Activated CD8-positive, alpha-beta T cell treated with anti-CD3 and anti-CD28 coated beads, Interleukin-2, amount 10 ng/mL, durations not matched to agents 7 days and 5 days (primary cell): ENCODE measurements at places on chromosomes 12 and 14.
A peak's percentile ranks its signal among the peaks of the same experiment; 100 is the strongest.

DNA sequence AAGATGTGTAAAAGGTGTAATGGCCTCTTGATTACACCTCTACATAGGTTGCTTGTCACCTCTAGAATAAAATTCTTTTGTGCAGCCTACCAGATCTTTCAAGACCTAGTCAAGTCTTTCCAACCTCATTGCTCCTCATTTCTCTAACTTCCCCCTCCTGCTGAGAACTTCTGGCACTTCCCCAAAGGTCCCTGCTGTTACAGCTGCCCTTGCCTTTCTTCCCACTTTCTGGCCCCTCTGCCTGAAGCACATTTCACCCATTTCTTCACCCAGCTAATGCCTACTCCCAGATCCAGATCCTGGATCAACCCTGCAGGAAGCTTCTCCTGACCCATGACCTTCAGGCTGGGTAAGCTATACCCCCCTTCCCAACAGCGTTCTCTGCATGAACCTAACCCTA is 1.5 kb downstream of the TSHR start:
- no peak for DNase-seq

GRCh38 chr12:45191239-45191638 is 24.7 kb upstream of the ANO6 start:
- no peak for DNase-seq

DNA sequence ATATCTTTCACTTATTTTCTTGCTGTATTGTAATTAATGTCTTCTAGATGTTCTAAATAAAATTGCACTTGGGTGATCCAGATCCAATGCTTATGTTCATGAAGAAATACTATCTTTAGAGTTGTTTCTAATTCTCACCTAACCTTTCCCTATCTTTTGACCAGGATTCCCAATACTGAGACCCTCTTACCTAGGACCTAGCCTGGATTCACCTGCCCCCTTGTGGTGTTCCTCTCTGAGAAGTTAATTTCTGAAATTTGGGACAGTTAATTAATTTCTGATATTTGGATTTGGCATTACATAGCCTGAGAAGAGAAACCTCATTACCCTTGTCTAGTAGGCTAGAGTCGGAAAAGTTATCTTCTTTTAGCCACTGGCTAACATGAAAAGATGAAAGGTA is 29.5 kb downstream of the FOXA1 start:
- DNase-seq = no peak

- no peak for DNase-seq
Measured at GRCh38 chr12:70652451-70652850, 15.2 kb upstream of the PTPRB start.

- DNase-seq = no peak
Measured at GRCh38 chr12:63995512-63995911, 151.0 kb downstream of the SRGAP1 start.

GRCh38 chr14:100211893-100212292 is 27.1 kb upstream of the YY1 start:
- DNase-seq = no peak

DNA sequence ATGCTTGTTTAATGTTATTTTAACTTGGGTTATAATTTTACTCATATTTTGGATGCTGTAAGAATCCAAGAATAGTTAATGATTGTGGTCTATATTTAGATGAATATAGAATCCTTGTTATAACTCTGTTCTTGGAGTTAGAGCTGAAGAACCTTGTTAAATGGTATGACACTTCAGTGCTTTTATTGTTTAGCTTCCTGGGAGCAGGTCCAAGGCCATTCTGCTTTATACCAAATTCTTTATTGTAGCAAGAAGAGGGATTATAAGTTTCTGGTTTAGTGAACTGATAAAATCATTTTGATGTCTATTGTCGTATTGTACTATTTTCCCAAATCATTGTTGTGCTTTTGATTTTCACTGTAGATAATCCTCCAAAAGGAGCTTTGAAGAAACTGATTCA is 69.4 kb downstream of the MIA2 start:
- no peak for DNase-seq

GRCh38 chr14:24186831-24187538 is 1.6 kb downstream of the IPO4 start:
- no peak for DNase-seq

GRCh38 chr12:75738486-75738885 is 227.1 kb upstream of the KRR1 start:
- DNase-seq = no peak

- no peak for DNase-seq
Measured at GRCh38 chr14:26113911-26114640, 483.8 kb downstream of the NOVA1 start.

- peak; percentile 84 for DNase-seq
Measured at GRCh38 chr14:74618078-74618952, 6.3 kb upstream of the LTBP2 start.

- DNase-seq = no peak
Measured at GRCh38 chr14:98070536-98070935, 1201.5 kb downstream of the BCL11B start.

DNA sequence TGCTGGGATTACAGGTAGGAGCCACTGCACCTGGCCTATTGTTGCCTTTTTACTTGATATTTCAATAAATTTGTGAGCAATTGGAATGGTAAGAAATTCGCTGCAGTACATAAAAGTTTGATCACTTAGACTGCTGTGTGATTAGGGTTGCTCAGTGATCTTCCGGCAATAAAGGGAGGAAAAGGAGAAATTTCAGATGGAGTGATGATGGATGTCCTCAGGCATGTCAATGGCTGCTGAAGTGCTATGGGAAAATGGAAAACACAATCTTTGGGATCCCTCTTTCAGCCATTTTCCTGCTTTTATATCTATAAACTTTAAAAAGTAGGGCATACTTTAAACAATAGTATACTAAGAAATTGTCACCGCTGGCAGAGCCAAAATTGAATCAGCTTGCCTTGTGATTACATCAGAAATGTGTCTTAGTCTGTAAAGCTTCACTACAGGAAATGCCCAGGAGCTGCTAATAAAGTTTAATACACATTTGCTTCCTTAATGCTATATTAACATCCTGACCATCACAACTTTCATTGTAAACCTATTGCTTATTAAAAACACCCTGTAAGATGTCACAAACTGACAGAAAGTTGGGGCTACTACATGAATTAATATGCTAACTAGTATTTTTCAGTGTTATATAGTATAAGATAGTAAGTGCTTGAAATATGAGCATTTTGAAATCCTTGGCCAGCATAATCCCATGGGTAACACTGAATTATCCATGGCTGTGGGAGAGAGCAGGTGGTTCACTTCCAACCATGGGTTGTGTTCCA is 13.7 kb upstream of the FBXL14 start:
- DNase-seq = no peak

DNA sequence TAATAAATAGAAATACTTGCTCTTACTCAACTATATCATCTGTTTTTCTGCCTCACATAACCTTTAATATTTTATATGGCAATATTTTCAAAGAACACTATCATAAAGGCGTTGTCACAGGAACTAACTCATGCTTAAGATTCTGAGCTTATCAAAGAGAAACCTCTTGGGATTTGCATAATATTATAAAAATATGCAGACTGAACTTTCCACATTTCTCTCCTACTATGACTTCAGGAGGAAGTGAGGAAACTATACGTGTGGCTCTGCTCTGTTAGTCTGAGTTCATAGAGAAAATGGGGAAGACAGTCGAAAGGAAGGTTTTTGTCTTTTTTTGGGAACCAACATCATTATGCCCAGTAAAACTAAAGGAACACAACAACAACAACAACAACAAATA is 124.7 kb downstream of the GARIN6 start:
- DNase-seq = no peak

DNA sequence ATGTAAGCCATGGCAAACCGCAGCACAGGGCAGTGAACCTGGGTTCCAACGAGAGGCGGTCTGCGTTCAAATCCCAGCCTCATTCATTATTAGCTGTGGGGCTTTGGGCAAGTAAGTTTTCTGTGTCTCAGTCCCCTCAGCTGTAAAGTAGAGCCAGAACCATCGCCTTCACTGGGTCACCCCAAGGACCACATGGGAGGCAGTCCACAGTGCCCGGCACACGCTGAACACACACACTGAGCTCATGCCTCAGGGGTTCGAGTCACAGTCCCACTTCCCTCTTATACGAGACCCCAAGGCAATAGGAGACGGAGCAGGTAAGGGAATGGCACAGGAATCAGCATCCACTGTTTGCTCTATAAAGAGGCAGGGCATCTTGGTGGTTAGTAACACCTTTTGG is 19.1 kb downstream of the LRTM2 start:
- DNase-seq = no peak

DNA sequence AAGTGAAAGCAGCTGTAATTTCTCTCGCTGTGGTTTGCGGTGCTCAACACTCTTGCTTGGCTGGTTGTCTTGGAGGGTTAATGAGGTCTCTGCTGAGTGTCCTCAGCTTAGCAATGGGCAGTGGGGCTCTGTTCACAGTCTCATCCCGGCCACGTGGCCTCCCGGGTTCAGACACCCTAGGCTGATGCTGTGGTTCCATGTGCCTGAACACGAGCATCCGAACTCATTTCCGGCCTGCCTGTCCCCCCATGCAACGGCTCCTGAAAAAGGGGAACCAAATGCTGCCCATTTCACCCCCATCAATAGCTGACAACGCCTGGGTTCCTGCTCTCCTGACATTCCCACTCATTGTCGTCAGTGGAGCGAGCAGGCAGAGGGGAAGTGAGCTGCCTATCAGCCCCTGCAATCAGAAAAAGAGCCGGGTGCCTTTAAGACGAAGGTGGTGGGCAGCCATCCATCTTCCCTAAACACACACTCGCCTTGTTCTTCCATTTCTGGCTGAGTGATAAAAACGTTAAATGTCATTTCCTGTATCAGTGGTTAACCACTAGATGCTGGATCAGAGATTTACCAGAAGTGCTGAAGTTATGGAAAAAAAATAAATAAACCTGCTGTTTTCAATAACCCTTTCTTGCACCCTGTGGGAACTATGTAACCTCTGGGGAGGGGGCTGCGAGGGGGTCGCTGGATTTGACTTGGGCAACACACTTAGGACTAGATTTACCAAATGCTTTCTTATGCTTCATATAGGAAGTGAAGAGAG is 60.3 kb upstream of the BCL2L14 start:
- peak; percentile 76 for DNase-seq

DNA sequence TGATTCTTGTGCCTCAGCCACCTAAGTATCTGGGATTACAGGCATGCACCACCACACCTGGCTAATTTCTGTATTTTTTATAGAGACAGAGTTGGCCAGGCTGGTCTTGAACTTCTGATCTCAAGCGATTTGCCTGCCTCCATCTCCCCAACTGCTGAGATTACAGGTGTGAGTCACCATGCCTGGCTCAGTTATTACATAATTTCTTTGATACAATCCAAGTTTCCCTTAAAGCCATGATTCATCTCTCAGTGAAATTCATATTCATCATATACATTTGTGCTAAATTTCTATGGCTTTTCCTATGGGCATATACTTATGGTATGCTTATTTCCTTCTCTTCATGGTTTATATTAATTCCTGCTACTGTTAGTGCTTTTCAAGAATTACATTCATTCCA is 29.1 kb upstream of the PZP start:
- no peak for DNase-seq

DNA sequence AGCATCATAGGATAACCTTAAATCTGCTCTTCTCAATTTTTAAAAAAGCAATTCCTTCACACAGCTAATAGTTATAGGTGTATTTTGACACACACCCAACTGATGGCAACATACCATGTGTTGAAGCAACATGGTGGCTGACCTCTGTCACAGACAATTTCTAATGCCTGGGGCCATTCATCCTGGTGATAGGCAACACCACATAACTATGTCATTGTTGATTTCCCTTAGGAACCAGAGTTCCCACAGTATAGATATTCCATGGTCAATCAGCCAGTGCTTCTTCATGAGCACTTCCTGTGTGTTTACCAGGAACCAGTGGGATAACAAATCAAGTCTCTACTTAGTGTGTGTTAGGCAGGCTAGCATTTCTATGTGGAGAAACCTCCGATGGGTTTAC is 88.3 kb downstream of the FIGNL2 start:
- DNase-seq = no peak

DNA sequence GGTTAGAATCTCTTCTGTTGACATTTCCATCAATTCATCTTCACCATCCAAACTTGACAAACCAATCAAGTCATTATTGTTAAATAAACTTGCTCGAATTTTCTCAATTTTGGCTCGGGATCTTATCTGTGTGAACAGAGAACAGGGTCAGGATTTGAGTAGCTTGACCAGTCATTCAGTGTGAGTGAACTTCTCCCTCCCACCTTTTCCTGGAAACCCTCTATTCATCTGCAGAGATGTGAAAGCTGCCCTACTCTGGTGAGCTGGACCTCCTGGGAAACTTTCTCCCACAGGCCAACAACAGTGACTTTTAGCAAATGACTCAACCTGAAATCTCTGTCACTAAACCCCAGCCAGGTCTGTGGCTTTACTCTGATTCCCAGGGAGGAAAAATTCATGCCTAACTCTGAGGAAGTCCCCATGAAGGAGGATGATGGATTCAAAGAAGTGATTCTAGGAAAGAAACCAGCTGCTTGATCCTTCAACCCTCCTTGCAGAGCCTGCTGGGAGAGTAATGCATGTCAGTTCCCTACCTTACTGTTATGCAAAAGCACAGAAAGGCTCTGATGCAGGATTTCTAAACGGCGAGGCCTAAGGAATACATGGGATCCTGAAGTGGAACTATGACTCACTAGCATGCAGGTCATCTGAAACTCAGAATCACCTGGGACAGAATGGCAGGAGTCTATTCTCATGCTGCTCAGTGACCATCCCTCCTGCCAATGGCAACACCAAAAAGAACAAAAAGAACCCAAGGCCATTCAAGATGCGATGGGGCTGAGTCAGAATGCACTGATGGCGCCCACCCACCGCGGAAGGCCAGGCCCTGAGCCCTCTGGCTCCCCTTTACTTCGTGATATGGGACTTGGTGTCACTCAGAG is 58.0 kb downstream of the TRAFD1 start:
- DNase-seq = no peak

DNA sequence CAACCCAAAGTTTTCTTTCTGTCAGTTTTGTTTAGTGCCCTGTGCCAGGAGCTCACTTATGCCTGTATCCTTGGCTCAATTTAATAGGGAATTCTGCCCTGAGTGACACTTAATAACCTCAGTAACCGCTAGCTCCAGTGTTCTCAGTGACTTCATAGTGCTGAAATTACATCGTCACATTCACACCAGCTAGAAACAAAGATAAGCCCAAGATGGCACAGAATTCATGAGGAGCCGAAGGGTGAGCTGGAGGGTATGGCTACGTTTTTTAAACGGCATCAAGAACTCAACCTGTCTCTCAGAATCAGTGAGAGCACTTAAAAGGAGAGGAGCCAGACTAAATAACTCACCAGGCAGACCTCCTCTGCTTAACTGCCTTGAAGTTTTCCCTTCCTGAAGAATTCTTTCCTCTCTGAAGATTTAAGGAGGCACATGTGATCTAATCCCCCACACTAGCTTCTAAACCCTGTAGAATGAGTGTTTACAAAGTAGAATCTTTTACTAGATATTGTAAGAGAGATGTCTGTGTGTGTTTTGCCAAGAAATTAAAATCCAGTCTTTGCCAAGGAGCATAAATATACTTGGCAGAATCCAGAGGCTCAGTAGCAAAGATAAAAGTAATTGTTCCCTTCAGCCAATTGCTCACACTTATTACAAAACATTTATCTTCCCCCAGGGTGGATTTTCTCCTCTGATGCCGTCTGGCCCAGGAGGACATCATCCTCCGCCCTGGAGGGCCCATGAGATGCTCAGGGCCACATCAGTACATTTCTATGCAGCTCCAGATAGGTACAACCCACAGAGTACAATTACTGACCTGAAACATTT is 37.3 kb downstream of the PTGER2 start:
- peak; percentile 39 for DNase-seq
